ENCODE measurements at places on chromosomes 12 and 14.

GRCh38 chr12:12839873-12840579, 26.9 kb downstream of the DDX47 start:
- DNase-seq: no peak

GRCh38 chr12:74906224-74906623, 303.4 kb downstream of the KCNC2 start:
- no peak for DNase-seq

DNA sequence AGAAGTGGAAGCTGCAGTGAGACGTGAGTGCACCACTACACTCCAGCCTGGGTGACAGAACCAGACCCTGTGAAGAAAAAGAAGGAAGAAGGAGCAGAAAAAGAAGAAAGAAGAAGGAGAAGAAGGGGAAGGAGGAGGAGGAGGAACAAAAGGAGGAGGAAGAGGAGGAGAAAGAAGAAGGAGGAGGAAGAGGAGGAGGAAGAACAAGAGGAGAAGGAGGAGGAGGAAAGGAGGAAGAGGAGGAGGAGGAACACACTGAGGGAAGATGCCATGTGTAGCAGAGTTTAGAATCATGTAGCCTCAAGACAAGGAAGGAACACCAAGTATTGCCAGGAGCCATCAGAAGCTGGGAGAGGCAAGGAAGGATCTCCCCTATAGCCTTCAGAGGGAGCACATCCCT, 241.5 kb downstream of the KSR2 start:
- no peak for DNase-seq

DNA sequence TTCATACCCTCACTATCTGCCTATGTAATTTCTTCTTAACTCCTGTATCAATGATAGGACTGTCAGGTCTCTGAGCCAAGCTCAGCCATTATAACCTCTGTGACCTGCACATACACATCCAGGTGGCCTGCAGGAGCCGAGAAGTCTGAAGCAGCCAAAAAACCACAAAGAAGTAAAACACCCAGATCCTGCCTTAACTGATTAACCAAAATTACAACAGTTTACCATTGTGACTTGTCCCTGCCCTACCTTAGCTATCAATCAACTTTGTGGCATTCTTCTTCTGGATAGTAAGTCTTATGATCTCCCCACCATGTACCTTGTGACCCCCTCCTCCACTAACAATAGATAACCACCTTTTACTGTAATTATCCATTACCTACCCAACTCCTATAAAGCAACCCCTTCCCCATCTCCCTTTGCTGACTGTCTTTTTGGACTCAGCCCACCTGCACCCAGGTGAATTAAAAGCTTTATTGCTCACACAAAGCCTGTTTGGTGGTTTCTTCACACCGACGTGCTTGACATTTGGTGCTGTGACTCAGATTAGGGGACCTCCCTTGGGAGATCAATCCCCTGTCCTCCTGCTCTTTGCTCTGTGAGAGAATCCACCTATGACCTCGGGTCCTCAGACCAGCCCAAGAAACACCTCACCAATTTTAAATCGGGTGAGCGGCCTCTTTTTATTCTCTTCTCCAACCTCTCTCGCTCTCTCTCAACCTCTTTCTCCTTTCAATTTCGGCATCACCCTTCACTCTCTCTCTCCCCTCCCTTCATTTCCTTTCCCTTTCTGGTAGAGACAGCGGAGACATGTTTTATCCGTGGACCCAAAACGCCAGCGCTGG, 11.5 kb upstream of the LGMN start:
- no peak for DNase-seq

DNA sequence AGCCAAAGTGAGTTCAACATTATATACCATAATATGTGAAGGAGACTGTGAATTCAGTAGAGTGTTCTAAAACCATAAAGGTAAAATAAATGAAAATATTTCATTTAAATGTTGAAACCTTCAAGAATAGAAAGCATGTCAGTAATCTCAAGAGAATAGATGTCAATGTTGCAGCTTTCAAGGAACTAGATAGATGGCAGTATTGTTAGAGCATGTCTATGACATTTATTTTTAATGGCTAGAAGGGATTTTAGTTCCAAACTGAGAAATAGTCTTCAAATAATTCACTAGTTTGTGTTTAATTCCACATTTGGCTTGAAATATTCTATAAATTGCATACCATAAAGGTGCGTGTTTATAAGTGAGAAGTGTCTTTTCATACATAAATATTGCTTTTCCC, 326.5 kb downstream of the FLRT2 start:
- DNase-seq: no peak

GRCh38 chr14:96038920-96039632, at the start of gene C14orf132:
TSS of gene C14orf132 (plus strand) at chr14:96039362. CDS start at chr14:96039501, 139 bp downstream.
- DNase-seq: peak; percentile 3
